Fibroblast of skin of back (primary cell): ENCODE measurements at places on chromosomes 7 and 10.

DNA sequence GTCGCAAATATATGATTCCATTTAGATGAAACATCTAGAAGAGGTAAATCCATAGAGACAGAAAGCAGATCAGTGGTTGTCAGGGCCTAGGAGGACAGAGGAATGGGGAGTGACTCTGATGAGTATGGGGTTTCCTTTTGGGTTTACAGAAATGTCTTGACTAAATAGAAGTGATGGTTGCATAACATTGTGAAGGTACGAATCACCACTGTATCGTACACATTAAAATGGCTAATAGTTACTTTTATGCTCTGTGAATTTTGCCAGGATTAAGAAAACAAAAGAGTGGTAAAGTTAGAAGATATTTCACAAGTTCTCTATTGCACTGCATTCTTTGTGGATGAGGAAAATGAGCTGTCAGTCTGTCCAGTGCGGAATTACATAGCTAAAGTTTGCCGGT, 407.4 kb downstream of the KCNMA1 start:
- DNase-seq, result peak; percentile 90

- no peak for DNase-seq
These were observed 488.8 kb upstream of the ZMIZ1 start for GRCh38 chr10:78579995-78580394.

GRCh38 chr10:121032460-121032859, 181.3 kb downstream of the WDR11 start:
- DNase-seq, result no peak

GRCh38 chr7:79709574-79710409, 256.3 kb upstream of the MAGI2 start:
- no peak for DNase-seq

DNA sequence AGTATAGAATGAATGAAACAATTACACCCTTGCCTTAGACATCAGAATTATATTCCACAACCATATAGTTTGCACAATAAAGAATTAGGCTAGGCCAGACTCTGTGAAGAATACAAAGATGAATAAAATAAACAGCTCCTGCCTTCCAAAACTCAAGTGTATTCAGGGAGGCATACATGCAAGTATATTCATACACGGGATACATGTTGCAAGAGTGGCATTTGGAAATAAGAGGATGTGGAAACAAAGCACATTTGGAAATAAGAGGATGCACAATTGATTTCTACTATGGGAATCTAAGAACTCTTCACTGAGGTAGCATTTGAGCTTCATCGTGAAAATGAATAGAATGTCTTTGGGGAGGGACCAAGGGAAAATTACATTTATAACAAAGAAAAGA, 27.0 kb upstream of the TMEM26 start:
- DNase-seq, result no peak

- no peak for DNase-seq
These were observed 51.9 kb downstream of the SEMA3A start for GRCh38 chr7:84142726-84143125.

- peak; percentile 99 for DNase-seq
These were observed 455.7 kb upstream of the KLF6 start for GRCh38 chr10:4240608-4241197.

DNA sequence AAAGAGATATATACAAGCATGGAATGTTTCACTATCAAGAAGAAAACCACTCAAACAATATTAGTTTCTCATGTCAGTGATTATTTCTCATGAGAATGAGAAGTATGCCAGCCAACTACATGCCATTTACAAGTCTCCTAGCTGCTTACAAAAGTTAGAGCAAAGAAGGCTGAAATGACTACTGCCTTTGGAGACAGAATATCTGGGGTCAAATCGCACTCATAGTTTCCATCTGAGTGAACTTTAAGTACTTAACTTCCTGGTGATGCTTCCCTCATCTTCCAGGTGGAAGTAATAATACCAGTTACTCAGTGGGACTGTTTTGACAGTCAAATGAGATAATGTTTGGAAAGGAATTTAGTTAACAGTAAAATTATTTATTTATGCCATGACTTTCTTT, 42.0 kb upstream of the RHOBTB1 start:
- DNase-seq, result no peak

- no peak for DNase-seq
These were observed 9.3 kb downstream of the UNC5B start for GRCh38 chr10:71221586-71222202.

- DNase-seq, result no peak
These were observed 43.1 kb downstream of the LHPP start for GRCh38 chr10:124504711-124505110.

GRCh38 chr7:17593819-17594419, 295.5 kb downstream of the AHR start:
- DNase-seq, result no peak

DNA sequence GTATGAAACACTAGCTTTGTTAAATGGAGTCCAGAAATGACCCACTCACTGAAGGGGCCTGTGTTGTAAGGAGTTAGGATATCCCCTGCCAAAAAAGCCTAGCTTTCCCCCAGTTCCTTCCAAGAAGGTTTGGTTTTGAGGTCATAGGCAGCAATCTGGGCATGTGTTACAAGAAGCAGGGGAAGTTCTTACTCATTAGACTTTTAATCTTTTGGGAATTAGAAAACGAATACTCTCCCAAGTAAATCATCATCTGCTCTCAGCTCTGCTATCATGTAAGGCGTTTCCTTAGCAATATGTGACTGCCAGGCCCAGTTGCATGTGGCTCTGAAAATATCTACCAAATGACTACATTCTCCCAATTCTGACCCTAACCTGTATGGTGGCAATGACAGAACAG, 3.7 kb downstream of the NOD1 start:
- peak; percentile 69 for DNase-seq

DNA sequence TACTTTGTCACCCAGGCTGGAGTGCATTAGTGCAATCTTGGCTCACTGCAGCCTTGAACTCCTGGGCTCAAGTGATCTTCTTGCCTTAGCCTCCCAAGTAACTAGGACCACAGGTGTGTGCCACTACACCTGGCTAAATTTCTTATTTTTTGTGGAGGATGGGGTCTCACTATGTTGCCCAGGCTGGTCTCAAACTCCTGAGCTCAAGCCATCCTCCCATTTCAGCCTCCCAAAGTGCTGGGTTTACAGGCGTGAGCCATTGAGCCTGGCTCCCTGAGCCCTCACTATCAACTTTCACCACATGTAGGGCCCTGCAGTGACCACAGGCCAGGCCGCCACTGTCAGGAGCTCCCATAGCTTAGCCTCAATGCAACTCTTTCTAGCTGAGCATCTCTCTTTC, 110.2 kb downstream of the CUL2 start:
- no peak for DNase-seq

DNA sequence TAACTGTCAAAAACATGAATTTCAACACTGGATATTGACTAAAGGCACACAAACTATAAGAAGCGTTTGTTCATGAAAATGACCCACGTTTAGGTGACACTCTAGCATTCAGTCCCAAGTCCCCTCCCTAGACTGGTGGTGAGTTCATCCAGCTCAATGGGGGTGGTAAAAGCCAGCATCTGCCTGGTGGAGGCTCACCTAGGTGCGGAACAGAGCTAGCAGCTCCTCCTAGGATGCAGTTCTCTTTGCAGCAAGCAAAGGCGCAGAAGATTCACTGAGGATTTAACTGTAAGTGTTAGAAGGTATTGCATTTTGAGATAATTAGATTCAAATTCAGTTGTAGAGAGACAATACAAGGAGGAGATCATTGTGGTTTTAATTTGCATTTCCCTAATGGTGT, 87.6 kb downstream of the VSTM2A start:
- no peak for DNase-seq

DNA sequence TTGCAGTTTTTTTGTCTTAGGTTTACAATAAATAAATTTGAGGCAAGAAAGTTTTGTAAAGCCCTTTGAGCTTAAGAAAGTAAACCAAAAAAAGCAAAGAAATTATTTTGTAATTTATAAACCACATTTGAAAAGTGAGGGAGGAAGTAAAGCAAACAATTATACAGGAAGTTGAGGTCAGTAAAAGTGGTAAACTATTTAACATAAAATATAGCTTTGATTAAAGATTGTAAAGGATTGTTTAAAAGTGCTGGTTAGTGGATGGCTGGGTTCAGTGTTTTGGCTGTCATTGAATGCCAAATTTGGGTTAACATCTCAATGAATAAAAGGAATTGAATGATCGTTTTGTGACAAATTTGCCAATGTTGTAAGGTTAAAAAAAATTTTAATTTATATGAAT, 9.9 kb downstream of the SOSTDC1 start:
- no peak for DNase-seq

- DNase-seq, result no peak
These were observed 99.0 kb upstream of the NMT2 start for GRCh38 chr10:15267496-15267895.

- no peak for DNase-seq
These were observed 16.2 kb upstream of the MTPAP start for GRCh38 chr10:30365278-30365677.

DNA sequence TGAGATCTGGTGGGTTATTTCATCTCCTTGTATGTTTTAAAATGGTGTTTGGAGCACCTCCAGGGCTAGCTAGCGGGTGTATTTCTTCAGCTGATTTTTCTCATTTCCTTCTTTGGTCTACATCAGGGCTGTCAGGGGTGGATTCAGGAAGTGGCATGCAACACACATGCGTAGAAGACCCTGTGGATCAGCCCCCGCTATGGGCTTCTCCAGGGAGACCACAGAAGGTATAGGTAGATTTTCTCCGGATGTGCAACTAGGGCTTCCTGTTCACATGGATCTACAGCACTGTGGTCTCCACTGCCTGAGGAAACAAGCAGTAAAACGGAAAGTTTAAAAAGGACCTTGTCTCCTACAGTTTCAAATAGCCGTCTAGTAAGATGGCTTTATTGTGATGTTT, 10.4 kb downstream of the NUB1 start:
- no peak for DNase-seq

GRCh38 chr10:79242620-79243152, 104.6 kb upstream of the PPIF start:
- DNase-seq, result peak; percentile 84

GRCh38 chr7:40135317-40135610, 459 bp downstream of the SUGCT start:
- peak; percentile 32 for DNase-seq

- peak; percentile 82 for DNase-seq
These were observed 430.8 kb downstream of the PLXNA4 start for GRCh38 chr7:132145466-132145865.

- no peak for DNase-seq
These were observed 282.3 kb downstream of the KLF6 start for GRCh38 chr10:3502673-3503072.

DNA sequence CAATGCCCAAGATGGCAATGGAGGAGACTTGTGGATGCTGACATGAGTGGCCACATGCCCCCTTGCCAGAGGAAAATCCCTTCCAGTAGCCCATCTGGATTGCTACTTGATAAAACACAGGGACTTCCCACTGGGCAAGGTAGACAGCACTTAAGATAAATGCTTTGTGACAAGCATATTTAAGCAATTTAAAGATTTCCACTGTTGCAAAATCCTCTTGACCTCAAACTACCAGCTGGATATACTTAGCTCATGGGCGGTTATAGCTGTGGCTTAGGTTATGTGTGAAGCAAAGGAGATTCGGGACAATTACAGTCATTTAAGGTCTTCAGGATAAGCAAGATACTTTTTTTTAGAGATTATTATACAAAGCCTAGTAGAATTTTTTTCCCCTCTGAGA, 238.1 kb downstream of the BMPER start:
- DNase-seq, result no peak

GRCh38 chr7:93359520-93360198, 127.5 kb downstream of the VPS50 start:
- no peak for DNase-seq

DNA sequence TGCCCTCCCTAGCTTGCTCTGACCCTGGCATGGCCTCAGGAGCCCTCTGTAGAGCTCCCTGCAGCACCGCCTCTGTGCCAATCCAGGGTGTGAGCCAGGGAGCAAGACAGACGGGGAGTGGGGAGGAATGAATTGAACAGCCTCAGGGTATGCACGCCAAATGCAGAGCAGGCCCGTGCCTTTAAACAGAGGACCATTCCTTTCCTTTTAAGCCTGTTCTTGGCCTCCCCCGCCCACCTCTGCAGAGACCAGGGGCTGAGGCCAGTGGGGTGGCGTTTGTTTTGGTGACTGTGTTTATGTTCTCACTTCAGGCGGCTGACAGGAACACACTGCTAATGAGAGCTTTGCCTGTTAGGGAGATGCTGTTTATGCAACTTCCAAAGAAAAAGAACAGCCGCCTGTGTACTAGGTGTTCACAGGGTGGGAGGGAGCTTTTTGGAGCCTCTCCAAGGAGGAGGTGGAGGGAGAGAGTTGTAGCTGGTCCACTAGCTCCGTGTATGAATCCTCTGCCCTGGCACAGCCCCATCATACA, 528.1 kb upstream of the DPP6 start:
- DNase-seq, result no peak

DNA sequence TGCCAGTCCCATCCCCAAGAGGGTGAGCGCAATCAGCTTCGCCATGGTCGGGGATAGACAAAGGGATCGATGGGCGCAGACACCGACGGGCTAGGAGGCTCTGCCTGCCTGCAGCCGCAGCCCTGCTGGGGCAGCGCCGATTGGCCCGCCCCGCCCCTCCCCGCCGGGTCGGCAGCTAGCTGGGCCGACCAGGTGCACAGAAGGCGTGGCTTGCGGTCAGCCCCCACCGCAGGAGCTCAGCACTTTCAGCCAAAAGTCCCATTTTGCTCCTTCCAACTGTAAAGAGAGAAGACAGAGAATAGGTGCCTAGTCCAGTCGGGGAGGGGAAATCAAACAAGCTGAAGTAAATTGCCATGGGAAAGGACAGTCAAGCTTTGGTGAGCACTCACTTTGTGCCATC, at the start of gene PON1:
Gene PON1 (minus strand): TSS at position 102 of the 400 bp plus-strand sequence. CDS start 57 bp downstream, at position 45.
- no peak for DNase-seq

- no peak for DNase-seq
These were observed 31.1 kb downstream of the POT1 start for GRCh38 chr7:124898531-124898930.

GRCh38 chr7:30313348-30313747, 29.0 kb downstream of the ZNRF2 start:
- DNase-seq, result no peak

- DNase-seq, result no peak
These were observed 40.8 kb downstream of the VOPP1 start for GRCh38 chr7:55531536-55531935.
